ENCODE measurements at places on chromosomes 1 and 21.
A peak's percentile ranks its signal among the peaks of the same experiment; 100 is the strongest.

DNA sequence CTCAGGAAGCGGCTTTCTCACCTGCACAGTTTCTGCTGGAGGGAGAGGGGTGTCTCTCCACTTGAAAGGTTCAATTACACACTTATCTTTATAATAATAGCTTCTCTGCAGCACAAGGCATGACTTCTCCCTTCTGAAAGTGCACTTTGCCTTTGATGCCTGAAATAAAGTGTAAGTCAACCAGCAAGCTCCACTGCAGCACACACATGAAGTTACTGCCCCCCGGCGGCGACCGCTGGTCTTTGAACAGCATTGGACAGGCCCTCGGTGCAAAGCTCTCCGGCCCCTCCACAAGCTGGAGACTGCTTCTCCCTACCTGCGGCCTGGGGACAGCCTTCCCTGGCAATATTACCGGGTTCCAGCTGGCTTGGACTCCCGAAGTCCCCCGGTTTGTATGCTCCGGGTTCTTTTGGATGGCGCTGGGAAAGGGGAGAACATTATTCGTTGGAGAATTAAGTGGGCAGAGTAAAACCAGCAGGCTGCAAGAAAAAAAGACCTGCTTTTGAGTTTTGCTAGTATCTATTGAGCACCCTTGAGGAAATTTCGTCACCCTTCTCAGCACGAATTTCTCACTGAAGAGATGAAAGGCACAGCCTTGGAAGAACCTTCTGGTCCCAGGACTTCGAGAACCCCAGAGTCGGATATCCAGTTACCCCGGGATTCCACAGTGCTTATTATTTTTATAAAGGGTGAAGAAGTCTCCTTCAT lies 11.8 kb downstream of the RCAN1 start:
- DNase-seq = peak; percentile 68

- DNase-seq = peak; percentile 81
Measured at GRCh38 chr1:153749408-153750005, 21.7 kb downstream of the INTS3 start.

GRCh38 chr1:112636597-112637253 lies 17.1 kb downstream of the CAPZA1 start:
- DNase-seq = peak; percentile 32

- DNase-seq = peak; percentile 32
Measured at GRCh38 chr1:119687434-119688079, 24.2 kb upstream of the PHGDH start.

- DNase-seq = peak; percentile 30
Measured at GRCh38 chr1:22828484-22829308, 118.1 kb downstream of the EPHB2 start.

GRCh38 chr21:34219334-34220060 lies 144.3 kb upstream of the KCNE2 start:
- no peak for DNase-seq

- no peak for DNase-seq
Measured at GRCh38 chr1:168640836-168641235, 64.4 kb downstream of the XCL1 start.
